ENCODE measurements at places on chromosomes 6 and 20.
A peak's percentile ranks its signal among the peaks of the same experiment; 100 is the strongest.

DNA sequence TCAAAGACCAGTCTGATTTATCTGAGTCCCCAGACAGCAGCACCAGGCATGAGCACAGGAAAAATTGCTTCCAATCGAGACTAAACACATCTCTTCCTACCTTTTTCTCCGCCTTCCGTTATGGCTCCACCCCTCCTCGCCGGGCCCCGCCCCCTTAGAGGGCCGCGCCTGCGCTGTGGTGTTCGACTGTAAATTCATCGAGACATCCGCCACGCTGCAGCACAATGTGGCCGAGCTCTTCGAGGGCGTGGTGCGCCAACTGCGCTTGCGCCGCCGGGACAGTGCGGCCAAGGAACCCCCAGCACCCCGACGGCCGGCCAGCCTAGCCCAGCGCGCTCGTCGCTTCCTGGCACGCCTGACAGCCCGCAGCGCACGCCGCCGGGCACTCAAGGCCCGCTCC is 8.9 kb downstream of the REM1 start:
- peak; percentile 51 for DNase-seq

DNA sequence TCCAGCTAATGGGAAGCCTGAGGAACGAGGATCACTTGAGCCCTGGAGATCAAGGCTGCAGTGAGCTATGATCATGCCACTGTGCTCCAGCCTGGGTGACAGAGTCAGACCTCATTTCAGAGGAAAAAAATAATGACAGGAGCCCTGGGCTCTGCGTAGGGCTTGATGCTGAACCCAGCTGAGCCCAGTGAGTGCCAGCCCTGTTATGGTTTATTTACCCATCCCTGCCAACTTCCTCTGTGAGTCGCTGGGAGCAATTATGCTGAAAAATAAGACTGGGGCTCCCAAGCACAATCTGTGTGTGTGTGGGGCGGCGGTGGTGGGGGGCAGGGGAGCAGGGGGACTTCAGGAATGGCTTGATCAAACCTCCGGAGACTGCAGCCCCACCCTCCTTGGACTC is 75.9 kb upstream of the PMEPA1 start:
- no peak for DNase-seq

- no peak for DNase-seq
Measured at GRCh38 chr20:53162251-53162835, 190.2 kb downstream of the TSHZ2 start.

DNA sequence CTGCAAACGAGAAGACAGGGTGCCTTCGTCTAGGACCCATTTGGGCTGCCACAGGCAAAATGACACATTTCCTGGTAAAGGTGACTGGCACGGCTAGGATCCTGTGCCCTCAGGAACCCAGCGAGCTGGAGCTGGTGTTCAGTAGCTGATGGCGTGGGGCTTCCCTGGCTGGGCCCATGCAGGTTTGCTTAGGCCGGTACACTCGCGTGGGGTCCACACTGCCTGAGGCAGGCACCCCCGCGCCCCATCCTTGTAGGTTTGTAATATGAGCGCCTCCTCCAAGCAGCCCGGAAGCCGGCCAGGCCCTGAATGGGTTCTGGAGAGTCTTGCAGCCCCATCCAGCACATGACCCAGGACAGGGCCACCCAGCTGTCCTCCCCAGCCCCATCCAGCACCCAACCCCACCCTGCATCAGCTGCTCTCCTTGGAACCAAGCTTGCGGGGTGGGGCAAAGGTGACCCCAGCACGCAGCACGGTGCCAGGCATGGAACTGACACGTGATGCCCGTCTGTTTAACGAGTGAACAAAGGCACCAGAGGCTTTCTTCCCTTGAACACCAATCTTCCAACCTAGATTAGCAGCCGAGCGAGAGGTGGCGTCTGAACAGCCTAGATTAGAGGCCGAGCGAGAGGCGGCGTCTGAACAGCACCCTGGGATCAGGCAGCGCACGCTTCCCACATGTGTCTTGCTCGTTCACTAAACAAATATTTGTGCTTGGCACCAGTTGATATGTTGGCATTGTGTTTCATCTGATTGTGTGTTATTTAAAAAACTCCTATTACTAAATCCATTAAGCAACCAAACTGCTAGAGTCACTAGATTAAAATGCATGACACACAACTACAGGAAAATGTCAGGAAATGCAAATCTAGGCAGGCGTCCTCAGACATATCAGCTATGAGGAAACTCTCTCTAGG is 112.1 kb downstream of the DLL1 start:
- no peak for DNase-seq

- no peak for DNase-seq
Measured at GRCh38 chr6:90663873-90664272, 77.0 kb upstream of the MAP3K7 start.

GRCh38 chr20:45034436-45034835 is 66.5 kb downstream of the KCNS1 start:
- no peak for DNase-seq

GRCh38 chr6:10351791-10352190 is 63.1 kb downstream of the TFAP2A start:
- DNase-seq = no peak

- DNase-seq = no peak
Measured at GRCh38 chr20:62671765-62672164, 29.5 kb downstream of the SLCO4A1 start.

- no peak for DNase-seq
Measured at GRCh38 chr6:148598724-148599123, 148.1 kb upstream of the UST start.

DNA sequence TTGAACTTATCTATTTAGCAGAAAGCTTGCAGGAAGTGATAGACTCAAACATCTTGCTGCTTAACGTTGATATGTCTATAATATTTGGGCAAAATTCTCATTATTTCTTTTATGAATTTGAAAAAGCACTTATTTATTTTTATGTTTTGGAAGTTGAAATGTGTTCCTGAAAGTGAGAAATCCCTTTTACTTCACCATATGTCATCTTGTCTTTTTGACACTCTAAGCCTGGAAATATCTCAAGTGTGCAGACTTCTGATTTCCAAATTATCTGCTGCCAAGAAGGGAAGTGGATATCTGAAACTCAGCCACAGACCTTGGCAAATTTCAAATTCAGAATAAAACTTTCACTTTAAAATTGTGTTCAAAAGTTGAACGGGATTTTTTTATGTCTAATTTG is 368.7 kb upstream of the MANEA start:
- no peak for DNase-seq

- no peak for DNase-seq
Measured at GRCh38 chr20:64156886-64157875, 7.1 kb upstream of the MYT1 start.

DNA sequence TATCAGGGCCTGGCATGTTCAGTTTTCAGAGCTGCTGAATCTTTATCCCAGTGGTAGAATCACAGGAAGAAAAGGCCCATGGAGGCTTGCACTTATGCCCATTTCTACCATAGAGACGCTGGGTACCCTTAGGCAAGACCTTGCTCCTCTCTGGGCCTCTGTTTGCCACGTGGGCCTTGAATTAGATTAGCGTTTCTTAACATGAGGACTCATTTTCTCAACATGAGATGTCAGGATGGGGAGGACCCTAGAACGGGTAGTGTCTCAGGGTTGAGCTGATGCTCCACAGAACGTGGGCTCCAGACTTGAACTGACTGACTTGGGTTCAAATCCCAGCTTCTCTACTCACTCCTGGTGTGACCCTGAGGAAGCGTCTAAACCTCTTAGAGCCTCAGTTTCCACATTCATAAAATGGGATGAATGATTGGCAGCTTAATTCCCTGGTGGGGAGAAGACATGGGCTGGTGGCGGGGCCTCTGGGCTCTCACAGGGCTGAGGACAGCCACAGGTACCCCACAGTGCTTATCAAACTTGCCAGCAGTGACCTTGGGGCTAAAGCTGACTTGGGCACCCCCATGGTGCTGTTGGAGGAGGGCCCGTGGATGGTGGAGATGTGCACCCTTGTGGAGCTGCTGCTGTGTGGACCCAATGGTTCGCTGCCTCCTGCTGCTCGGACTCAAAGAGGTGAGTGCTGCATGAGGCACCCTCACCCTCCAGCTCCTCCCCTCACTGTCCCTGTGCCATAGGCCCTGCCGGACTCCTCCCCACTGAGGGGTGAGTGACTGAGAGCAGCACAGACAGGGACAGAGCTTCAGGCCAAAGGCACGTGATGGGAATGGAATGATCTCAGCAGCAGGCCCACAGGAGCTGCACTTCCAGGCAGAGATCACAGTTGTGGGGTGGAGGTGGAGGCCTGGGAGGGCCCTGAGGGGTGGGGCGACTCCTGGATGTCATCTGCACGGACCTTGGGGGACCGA is 28.2 kb downstream of the SUN5 start:
- peak; percentile 13 for DNase-seq

DNA sequence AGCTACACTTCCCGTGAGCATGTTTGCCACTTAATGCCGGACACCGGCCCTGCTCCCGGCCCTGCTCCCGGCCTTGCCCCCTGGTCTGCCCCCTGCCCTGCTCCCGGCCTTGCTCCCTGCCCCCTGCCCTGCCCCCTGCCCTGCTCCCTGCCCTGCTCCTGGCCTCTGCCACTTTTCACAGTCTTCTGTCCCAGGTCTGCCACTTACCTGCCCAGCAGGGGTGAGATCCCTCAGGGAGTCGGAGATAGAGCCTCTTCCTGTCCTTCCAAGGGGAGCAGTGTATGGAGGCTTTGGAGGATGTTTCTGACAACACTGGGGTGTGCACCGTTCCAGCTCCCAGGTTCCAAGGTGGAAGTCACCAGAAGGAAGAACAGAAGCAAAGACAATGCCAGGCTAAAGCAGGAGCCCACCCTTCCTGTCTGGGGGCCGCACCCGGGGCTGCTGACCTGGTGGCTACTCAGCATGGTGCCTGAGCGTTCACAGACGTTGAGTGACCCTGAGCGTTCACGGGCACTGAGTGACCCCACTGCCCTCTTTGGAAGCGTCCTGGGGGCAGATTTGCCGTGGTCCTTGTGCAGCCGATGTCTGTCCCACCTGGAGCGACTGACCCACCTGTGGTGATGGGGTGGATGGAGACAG is 199.8 kb downstream of the DLL1 start:
- DNase-seq = no peak

GRCh38 chr20:59835448-59836395 is 97.7 kb downstream of the SYCP2 start:
- no peak for DNase-seq

GRCh38 chr6:122871079-122871478 is 82.0 kb downstream of the SMPDL3A start:
- DNase-seq = no peak

DNA sequence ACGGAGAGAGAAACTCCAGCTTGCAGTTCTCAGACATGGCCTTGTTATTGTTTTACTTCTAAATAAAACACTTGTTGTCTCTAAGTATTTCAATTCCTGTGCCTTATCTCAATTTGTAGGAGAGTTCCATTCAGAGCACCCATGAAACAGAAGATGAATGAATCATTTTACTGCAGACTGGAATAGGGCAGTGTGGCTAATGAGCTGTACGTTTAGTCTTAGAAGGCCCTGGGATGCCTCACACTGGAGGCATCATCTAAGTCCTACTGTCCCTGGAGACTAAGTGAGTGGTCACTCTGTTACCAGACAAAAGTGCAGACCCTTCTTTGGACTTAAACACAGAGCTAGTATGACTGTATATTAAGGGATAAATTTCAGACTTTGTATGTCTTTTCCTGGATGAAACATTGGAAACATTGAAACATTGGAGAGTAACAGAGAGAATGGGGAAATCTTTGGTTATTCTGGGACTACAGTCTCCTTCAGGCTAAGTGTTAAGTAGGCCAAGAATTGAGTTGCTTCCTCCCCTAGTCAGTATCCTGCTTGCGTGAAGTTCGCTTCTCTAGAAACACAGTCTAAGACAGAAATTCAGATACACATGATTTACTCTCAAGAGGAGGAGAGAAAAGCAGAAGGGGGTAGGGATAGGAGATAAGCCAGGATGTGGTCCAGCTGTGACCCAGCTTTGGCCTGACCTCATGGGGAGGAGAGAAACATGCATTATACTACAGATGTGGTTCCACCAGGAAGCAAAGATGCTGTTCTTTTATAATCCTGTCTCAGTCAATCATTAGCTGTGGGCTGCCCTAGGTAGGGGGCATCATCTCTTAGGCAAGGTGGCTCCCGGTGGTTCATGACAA is 167.4 kb upstream of the BMP2 start:
- DNase-seq = no peak

GRCh38 chr6:12150812-12151432 is 138.8 kb downstream of the HIVEP1 start:
- peak; percentile 52 for DNase-seq

DNA sequence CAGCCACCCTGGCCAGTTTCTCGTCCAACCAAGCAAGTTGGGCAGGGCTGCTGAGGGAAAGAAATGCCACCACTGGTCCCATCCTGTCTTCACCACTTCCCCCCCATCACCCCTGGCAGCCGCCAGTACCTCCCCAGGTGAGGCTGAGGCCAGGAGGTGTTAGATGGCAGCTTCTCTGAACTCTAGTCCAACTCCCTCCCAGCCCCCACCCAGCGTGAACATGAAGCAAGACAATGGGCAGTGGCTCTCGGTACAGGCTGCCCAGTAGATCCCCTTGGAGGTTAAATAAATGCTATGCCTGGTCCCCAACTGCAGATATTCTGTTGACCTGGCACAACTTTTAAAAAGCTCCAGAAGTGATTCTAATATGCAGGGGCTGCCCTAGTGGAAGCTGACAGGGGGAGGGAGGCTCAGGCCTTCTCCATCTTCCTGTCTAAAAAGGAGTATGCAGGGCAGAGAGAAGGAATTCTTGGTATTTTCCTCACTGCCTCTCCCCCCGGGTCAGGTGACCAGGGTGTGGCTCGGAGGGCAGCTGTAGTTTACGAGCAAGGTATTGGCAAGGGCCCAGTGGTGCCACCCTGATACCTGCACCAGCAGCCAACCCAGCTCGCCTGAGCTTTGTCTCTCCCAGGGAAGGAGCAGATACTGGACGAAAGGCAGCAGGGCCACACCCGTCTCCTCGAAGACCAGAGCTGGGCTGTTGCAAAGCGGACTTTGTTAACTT is 25.7 kb downstream of the KCNK5 start:
- DNase-seq = no peak

- DNase-seq = no peak
Measured at GRCh38 chr20:23955896-23956295, 32.7 kb downstream of the GGTLC1 start.

DNA sequence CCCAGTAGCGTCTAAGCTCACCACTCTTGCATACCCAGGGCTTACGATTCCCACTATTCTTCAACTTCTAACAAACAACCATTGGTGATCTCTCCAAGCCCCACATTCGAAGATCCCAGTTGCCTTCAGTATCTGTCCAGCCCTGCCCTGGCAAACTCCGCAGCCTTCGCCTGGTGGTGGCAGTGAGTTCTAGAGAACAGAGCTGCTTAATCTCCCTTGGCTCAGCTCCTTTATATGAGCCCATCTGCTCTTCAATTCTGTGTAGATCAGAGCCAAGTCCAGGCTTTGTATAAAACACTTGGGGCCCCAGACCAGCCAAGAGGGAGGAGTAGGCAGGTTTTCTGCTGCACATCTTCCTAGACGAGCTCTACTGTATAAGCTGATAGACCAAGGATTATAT is 193.3 kb downstream of the PHACTR1 start:
- no peak for DNase-seq

All from activated T-cell treated with anti-CD3 and anti-CD28 coated beads, Interleukin-2, amount 50 U/mL, for 48 hours (primary cell).